ENCODE measurements at places on chromosomes 3 and 15. TPM values are rescaled to one million over a fixed set of nuclear protein-coding genes. Genes with fewer than 3 reads are reported as not detected.

CADM2 gene
- total RNA-seq, result not detected

FLNB gene
- 129 TPM for total RNA-seq

FNDC3B gene
- total RNA-seq, result 119 TPM

PLA2G4F gene
- total RNA-seq, result not detected

PTX3 gene
- 340 TPM for total RNA-seq

COL6A6 gene
- under 0.01 TPM for total RNA-seq

ITIH4 gene
- under 0.01 TPM for total RNA-seq

ISLR2 gene
- total RNA-seq, result not detected

Measured in subcutaneous preadipocyte (primary cell).